Progenitor cell of endocrine pancreas (in vitro differentiated cells): ENCODE measurements at places on chromosomes 4 and X. TPM values are rescaled to one million over a fixed set of nuclear protein-coding genes. Genes with fewer than 3 reads are reported as not detected.

- peaks cover 5% of the 10 kb centered on the region for H3K4me1 ChIP-seq
- no peak overlapping the region for H3K27ac ChIP-seq
- DNase-seq, result no peak
- H3K36me3 ChIP-seq, result no peaks in the 10 kb centered on the region
- H3K4me3 ChIP-seq, result no peak overlapping the region
- H3K27me3 ChIP-seq, result no peaks in the 10 kb centered on the region
These were observed 119.9 kb upstream of the POF1B start for GRCh38 chrX:85499400-85499799.

GRCh38 chrX:101658661-101659491 is 774 bp downstream of the ARMCX2 start:
- peak overlapping the region; percentile 85 for H3K4me3 ChIP-seq
- no peaks in the 10 kb centered on the region for H3K36me3 ChIP-seq
- peak overlapping the region; percentile 89 for H3K27ac ChIP-seq
- H3K4me1 ChIP-seq, result peaks cover 4% of the 10 kb centered on the region
- H3K27me3 ChIP-seq, result no peaks in the 10 kb centered on the region

- H3K4me3 ChIP-seq, result no peak overlapping the region
- no peaks in the 10 kb centered on the region for H3K36me3 ChIP-seq
- no peak overlapping the region for H3K27ac ChIP-seq
- no peak for DNase-seq
- H3K27me3 ChIP-seq, result no peaks in the 10 kb centered on the region
- no peaks in the 10 kb centered on the region for H3K4me1 ChIP-seq
These were observed 15.3 kb downstream of the SEPSECS start for GRCh38 chr4:25144870-25145481.

Gene FATE1
- 0.78 TPM in 1 of 2 replicates, not detected in the other for total RNA-seq

Gene RBMXL3
- not detected in 2 replicates for total RNA-seq

Gene CNKSR2
- 28.0 TPM in 2 replicates for total RNA-seq

Gene NSG1
- 52.4 and 55.0 TPM in 2 replicates for total RNA-seq

Gene USP17L10
- not detected in 2 replicates for total RNA-seq

Gene SHROOM4
- total RNA-seq, result 5.7 and 6.6 TPM in 2 replicates
